ENCODE measurements at places on chromosomes 7 and 10. TPM values are rescaled to one million over a fixed set of nuclear protein-coding genes. Genes with fewer than 3 reads are reported as not detected.

FAM25G gene
- polyA plus RNA-seq: not detected

MET gene
- not detected for polyA plus RNA-seq

CHAT gene
- polyA plus RNA-seq: not detected

SRRM3 gene
- not detected for polyA plus RNA-seq

DNA sequence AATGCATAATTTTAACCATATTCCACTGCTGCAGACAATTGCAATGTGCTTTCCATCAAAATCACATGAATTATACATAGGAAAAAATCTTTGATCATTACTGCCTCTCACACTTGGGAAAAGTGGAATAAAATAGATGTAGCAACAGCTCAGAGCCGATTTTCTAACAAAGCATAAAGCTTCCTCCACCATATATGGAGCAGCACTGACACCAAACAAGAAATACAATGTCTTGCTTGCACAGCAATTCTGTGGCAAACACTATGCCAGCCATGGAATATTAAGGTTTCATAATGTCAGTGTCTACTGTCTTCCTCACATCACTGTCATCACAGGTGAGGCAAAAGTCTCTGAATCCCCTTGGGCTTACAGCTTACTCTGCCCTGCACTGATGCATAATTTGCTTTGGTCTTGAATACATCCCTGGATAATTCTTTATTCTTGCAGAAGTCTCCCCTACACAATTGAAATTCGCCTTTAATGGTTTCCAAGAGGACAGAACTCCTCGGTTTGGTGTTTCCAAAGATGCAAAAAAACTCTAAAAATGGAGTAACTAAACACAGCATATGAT, 198.5 kb downstream of the CACNA2D1 start:
- DNase-seq: no peak

DNA sequence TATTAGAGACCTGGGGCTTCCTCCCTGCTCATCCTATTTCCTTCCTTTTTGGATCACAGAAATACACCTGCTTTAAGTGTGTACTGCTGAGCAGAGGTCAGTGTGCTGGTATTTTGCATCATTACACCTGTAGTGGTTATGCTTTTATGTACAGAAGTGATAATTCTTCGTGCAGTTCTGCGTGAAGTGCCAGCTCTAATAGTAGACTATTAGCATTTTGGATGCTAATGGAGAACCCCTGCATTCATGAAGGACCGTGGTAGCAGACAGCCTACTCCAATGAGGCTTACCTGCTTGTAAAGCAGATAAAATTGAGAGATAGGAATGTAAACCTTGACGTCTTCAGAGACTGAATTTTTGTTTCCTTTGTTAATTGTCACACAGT, 114.3 kb downstream of the CDK14 start:
- DNase-seq: no peak

- no peak for DNase-seq
Observed at GRCh38 chr7:67455508-67455907, 458.9 kb downstream of the TYW1 start.

DNA sequence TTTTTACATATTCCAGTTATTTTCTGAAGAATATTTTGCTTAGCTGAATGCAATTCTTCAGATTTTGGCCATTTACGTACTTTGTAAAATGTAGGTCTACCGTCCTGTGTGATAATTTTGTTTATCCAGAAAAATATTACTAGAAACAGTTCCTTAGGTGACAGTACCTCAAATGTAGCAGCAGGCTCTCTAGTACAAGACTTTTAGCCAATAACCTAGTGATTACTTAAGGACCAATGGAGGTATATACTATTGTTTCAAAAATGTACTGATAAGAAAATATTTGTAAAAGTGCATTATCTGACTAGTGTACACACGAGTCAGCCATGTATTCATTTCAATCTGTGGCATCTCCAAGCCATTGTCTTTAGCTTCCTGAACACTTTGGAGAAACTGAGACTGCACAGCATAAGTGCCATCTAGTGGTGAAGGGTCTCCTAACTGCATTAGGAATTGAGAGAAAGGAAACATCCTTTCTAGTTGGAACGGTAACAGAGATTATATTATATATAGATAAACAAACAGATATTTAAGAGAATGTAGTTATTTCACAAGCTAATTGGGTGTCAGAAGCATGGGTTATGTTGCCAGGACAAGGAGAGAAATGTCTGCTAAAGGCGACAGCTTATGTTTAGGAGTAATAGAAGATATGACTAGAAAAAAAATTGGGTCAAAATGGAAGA, 23.7 kb downstream of the RTKN2 start:
- DNase-seq: peak; percentile 57

DNA sequence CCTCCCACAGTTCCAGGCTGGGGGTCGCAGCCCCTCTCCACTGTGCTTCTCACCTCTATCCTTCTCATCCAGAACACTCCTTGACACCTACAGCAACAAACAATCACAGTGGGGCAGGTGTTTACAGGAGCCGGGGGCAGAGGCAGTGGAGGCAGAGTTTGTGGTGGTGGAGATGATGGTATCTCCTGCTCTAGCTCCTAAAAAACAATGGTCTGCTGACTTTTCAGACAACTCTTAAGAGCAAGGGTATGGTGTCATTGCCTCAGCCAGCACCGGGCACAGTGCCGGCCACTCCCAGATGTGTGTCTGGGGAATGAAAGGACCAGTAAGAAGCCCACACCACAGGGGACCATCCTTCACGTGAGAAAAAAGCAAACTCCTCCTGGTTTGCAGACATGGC, 36.3 kb upstream of the ANTXRL start:
- DNase-seq: no peak

GRCh38 chr10:1198453-1199344, 142.5 kb downstream of the WDR37 start:
- no peak for DNase-seq

- no peak for DNase-seq
Observed at GRCh38 chr10:75487087-75487754, 55.8 kb downstream of the LRMDA start.

Data from immature natural killer cell (primary cell).